ENCODE measurements at places on chromosomes 5 and 9. TPM values are rescaled to one million over a fixed set of nuclear protein-coding genes. Genes with fewer than 3 reads are reported as not detected.

Gene ZNF454
- total RNA-seq: not detected

Gene IL4
- not detected for total RNA-seq

Gene TMEFF1
- 20.6 TPM for total RNA-seq

Gene ANKRD18A
- total RNA-seq: 9.8 TPM

Gene HMHB1
- total RNA-seq: not detected

Gene QRFP
- not detected for total RNA-seq

Gene HEMGN
- total RNA-seq: not detected

Gene ANKRD33B
- total RNA-seq: 3.5 TPM

Gene PRUNE2
- total RNA-seq: 24.5 TPM

All from SJCRH30 (cell line).